ENCODE measurements at places on chromosomes 5 and 9.
A peak's percentile ranks its signal among the peaks of the same experiment; 100 is the strongest.

GRCh38 chr9:134437403-134438194 is 111.3 kb downstream of the RXRA start:
- no peak for DNase-seq

GRCh38 chr9:35548571-35548970 is 56.5 kb upstream of the TESK1 start:
- DNase-seq, result no peak

GRCh38 chr9:21266733-21267484 is 27.1 kb upstream of the IFNA14 start:
- DNase-seq, result no peak

GRCh38 chr9:95463148-95464060 is 53.4 kb downstream of the PTCH1 start:
- DNase-seq, result no peak

- no peak for DNase-seq
Measured at GRCh38 chr5:171961117-171961516, 45.3 kb downstream of the FBXW11 start.

DNA sequence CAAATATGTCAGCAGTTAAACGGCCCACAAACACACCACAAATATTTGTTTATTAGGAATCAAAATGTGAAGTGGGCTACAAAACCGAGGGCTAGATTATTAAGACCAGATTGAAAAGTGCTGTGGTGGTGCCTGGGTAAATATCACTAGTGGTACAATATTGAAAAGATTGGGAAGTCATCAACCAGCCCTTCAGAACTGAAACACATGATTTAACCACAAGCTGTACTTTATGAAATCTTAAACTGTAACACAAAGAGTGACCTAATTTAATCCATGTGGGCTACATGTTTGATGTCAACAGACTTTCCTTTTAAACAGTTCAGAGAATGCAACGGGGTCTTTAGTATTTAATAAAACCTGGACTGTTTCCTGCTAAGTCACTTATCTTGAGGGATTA is 182.3 kb downstream of the SPATA31D1 start:
- peak; percentile 71 for DNase-seq

- DNase-seq, result peak; percentile 7
Measured at GRCh38 chr5:31702712-31703111, 63.8 kb downstream of the PDZD2 start.

GRCh38 chr5:2128686-2129355 is 246.1 kb upstream of the IRX4 start:
- DNase-seq, result no peak

GRCh38 chr5:164741376-164741775 is 1236.0 kb downstream of the MAT2B start:
- no peak for DNase-seq

- DNase-seq, result no peak
Measured at GRCh38 chr5:38259062-38259808, 876 bp downstream of the EGFLAM start.

GRCh38 chr5:157230610-157231009 is 35.3 kb upstream of the CYFIP2 start:
- DNase-seq, result no peak

DNA sequence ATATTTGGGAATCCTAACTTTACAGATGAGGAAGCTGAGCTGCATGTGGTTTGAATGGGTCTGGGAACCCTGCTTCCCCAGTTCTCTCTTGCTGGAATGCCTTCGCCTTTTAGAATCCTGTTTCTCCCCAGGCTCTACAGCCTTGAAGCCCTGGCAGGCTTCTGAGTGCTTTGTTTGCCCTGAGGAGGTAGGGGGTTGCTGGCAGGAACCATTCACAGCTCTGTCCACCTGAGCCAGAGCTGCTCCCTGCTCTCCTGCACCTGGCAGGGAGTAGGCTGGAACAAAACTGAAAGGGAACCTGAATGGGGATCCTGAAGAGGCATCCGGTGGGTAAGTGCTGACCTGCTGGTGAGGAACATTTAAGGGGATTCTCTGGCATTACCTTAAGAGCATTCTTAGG is 33.0 kb downstream of the KIF4B start:
- no peak for DNase-seq

DNA sequence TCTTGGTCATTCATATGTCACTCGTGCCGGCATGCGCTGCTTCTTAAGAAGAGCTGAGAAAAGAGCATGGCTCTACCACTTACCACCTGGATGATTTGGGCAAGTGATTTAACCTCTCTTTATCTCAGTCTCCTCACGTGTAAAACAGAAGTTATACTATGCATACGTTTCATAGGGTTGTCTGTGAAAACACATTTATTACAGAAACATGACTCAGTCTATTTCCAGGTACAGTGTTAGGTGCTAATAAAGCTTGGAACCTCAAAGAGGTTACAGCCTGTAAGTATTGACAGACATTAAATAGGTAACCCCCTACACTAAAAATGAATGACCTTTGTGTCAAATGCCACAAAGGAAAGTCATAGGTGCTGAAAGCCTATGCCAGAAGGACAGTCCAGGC is 43.1 kb downstream of the MED27 start:
- DNase-seq, result no peak

- no peak for DNase-seq
Measured at GRCh38 chr5:143916451-143916850, 104.5 kb downstream of the HMHB1 start.

DNA sequence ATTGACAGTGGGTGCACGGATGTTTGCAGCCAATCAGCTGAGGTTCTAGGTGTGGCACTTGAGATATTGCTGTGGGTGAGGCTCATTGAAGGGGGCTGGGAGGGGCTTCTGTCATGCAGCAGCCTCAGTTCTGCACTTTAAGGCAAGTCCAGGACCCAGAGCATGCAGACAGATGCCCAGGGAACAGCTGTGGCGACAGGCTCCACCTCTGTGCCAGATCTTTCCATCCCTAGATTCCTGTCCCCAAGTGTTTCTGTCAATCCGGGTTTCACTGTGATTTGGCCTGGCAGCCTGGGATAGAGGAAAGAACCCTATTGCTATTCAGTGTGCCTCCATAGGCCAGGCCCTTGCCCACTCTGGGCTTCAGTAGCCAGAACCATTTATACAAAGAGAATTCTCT is 20.8 kb upstream of the CERCAM start:
- no peak for DNase-seq

- DNase-seq, result peak; percentile 16
Measured at GRCh38 chr5:16693879-16694278, 77.1 kb upstream of the RETREG1 start.

GRCh38 chr9:138037140-138037539 is 159.6 kb downstream of the CACNA1B start:
- no peak for DNase-seq

GRCh38 chr5:130078661-130079060 is 174.4 kb downstream of the CHSY3 start:
- DNase-seq, result no peak

GRCh38 chr5:82480331-82480730 is 202.2 kb upstream of the RPS23 start:
- DNase-seq, result no peak

DNA sequence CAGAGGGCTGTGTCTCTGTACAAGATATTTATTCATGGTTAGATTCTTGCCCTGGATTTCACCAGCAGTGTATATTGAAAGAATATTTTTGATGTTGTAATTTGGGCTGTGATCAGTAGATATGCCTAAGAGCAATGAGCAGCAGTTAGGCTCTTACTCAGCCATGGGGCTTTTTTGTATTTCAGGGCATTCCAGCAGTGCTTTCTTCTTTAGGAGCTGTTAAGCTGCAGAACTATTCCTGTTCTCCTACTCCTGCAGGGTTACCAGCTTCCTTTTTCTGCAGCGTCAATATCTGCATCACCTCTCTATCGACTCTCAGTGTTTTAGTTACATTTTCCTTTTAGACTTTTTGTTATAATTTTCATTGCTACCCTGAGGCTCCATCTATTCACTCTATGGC is 206.2 kb downstream of the SLCO4C1 start:
- no peak for DNase-seq

- peak; percentile 35 for DNase-seq
Measured at GRCh38 chr9:108543251-108543778, 312.5 kb downstream of the ACTL7B start.

- DNase-seq, result no peak
Measured at GRCh38 chr5:12419075-12419474, 514.8 kb upstream of the CTNND2 start.

- DNase-seq, result no peak
Measured at GRCh38 chr5:35320029-35320428, 89.7 kb upstream of the PRLR start.

GRCh38 chr5:160315968-160316367 is 3.6 kb upstream of the CCNJL start:
- DNase-seq, result peak; percentile 53

GRCh38 chr9:81394881-81395675 is 294.3 kb downstream of the TLE1 start:
- no peak for DNase-seq

GRCh38 chr5:176692326-176692725 is 45.0 kb downstream of the TSPAN17 start:
- DNase-seq, result no peak

DNA sequence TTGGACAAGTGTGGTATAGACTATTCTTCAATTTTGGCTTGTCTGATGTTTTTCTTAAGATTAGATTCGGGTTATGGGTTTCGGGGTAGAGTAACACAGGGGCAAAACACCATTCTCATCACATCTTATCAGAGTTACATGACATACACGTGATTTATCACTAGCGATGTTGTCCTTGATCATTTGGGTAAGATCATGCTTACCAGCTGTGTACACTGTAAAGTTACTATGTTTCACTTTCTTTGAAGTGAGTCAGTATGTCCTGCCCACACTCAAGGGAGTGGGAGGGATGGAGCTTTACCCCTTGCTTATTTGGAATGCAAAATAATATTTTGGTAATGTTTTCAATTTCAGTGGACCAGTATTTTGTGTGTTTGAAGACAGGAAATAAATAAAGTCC is 101.8 kb upstream of the TAF11L2 start:
- DNase-seq, result no peak

DNA sequence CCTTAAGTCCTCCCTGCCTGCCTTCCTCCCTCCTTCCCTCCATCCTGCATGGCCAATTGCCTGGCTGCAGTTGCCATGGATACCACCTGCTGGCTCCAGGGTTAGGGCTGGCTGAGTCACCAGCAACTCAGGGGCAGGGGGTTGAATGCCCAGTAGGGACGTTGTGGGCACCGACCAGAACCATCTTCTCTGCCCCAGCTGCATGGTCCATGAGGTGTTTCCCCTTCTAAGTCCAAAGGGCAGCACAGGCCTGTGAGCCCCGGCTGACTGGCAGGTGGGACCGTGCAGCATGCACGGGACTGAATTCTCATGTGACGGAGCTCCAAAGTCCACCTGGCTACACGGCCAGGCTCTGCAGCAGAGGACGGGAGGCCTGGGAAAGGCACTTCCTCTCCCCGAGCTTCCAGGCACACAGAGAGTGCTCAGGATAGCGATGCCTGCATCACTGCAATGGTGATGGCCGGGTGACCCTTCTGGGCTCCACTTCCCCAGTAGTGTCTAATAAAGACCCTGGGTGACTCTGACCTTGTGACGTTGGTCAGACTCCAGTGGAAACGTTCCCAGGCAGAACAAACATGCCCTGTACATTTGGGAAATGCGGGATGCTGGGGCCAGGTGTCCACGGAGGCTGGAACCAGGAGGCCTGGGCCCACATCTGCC is 5.7 kb downstream of the ASS1 start:
- no peak for DNase-seq

- no peak for DNase-seq
Measured at GRCh38 chr9:38128752-38129270, 59.8 kb upstream of the SHB start.

DNA sequence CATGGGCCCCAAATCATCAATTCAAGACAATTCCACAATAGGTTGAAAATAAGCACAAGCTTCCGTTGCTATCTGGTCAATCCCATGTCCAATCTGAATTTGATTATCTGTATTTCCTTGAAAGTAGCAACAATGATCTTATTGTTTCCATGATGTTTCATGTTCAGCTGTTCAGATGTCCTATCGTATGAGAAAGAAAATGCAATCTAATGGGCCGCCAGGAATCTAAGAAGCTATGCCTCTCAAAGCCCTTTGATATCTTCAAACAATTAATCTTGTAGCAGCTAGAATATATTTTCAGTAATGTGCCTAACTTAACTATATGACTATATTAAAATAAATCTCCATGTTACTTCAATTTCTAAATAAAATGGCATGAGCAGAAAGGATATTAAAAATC is 32.1 kb upstream of the ALDOB start:
- no peak for DNase-seq

- no peak for DNase-seq
Measured at GRCh38 chr9:111838439-111838838, 43.7 kb upstream of the SHOC1 start.

- DNase-seq, result no peak
Measured at GRCh38 chr5:138339091-138339456, 1.0 kb downstream of the FAM53C start.

- DNase-seq, result no peak
Measured at GRCh38 chr9:90979639-90980038, 178.0 kb downstream of the SYK start.

DNA sequence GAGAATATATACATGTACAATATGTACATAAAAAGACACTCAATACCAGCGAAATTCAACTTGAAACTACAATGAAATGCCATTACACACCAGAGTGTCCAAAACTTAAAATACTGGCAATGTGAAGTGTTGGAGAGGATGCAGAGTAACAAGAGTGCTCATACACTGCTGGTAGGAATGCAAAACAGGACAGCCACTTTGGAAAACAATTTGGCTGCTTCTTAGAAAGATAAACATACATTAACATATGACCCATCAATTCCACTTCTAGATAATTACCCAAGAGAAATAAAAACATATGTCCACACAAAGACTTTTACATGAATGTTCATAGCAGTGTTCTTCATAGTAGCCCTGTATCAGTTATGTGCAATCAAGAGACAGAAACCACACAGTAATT is 39.4 kb upstream of the BARX1 start:
- DNase-seq, result no peak

DNA sequence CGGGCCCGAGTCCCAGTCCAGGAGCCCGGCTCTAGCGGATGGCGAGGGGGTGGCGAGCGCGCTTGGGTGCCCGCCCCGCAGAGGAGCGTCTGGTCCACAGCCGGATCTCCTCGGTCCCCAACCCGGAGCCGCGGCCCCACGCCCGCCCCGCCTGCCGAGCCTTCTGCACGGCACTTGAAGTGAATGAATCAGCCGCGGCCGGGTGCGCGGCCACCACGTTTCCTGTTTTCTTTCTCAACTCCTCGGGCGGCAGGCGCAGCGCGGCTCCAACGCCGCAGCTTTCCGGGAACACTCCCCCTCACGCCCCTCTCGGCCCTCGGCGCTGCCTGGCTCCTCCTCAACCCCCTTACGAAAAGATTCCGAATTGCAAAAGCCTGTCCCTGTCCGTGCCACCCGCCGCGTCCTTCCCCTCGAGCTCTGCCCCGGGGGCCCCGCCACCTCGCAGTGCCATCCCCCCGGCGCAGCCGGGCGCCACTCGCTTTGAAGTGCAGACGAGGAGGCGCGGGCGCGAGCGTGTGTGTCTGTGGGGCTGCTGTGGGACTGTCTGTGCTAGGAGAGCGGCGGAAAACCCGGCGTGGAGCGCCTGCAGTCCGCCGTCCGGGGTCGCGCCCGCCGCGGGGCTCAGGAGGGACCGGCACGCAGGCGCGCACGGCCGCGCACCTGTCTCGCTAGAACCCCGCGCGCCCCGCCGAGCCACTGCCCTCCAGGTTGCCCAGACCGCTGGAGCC is 456.6 kb downstream of the RAB3C start:
- no peak for DNase-seq

GRCh38 chr5:148512498-148512897 is 128.7 kb downstream of the FBXO38 start:
- no peak for DNase-seq

- no peak for DNase-seq
Measured at GRCh38 chr5:133847301-133847700, 121.1 kb downstream of the C5orf15 start.
